ENCODE measurements at places on chromosomes 11 and 22. TPM values are rescaled to one million over a fixed set of nuclear protein-coding genes. Genes with fewer than 3 reads are reported as not detected.

Gene VSIG10L2
- total RNA-seq, result not detected

DNA sequence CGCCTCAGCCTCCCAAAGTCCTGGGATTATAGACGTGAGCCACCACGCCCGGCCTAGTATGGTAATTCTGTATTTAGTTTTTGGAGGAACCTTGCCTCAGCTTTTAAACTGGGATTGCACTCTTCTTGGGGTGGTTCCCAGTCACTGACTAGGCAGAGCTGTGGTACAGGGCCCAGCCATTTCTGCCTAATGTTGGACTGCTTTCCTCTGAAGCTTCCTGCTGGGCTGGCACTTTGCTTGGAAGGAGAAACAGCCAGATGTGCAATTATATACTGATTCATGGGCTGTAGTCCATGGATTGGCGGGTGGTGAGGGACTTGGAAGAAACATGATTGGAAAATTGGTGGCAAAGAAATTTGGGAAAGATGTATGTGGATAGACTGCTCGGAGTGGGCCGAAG is 17.6 kb upstream of the MCHR1 start:
- DNase-seq, result no peak

DNA sequence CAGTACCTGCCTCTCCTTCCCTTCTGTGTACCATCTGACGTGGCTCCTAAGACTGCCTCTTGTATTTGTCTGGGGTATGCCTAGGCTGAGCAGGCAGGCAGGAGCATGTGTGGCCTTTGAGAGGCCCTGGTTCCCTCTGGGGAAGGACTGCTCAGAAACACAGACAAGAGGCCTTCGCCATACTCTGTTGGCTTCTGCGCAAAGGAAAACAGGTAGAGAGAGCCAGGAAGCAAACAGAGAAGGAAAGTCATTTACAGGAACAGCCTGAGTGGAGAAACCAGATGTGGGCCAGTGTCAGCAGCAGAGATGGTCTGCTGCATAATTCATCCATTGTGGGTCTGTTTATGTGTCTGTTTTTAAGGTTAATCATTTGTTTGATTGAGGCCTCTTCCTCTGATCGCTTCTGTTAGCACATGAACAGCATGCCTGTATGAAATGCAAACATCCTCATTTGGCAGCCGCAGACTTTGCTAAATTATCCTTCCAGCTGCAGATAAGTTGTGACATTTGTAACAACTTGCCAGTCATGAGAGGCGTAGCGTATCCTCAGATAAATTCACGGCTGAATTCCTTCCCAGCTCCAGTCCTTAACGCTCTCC is 119.4 kb downstream of the GALNT18 start:
- DNase-seq, result no peak

DNA sequence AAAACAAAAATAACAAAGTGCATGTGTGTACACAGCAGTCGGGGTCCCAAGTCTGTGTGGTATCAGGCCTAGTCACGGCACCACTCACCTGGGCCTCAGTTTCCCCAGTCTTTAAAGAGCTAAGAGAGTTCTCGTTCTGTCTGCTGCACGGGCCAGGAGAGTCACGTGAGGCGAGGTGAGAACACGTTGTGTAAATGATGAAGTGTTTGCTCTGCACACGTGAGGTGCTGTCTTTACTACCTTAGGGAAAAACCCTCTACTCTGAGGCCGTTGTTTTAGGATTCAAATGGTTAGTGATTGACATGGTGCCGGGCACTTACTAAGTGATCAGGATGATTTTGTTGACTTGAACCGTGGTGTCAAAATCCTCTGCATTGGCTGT is 86.5 kb upstream of the PPARA start:
- no peak for DNase-seq
